ENCODE measurements at places on chromosomes 12 and 14.

DNA sequence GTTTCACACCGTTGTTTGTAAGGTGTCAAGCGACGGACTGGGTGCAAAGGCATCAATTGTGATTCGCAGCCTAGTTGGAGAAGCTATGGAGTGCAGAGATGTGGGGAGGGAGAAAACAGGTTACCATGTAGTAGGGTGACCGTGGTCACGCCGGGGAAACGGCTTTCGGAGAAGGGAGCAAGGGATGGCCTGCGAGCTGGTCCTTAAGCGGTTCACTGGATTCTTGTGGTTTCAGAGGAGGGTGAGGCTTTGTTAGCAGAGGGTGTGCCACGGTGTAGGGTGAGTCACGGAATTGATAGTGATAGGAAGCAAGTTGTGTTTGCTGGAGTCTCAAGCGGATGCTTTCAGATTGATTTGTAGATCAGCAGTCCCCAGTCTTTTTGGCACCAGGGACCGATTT lies 2.3 kb downstream of the PIWIL1 start:
- DNase-seq = no peak

GRCh38 chr14:64790478-64790877 lies 86.3 kb downstream of the PLEKHG3 start:
- DNase-seq = no peak

DNA sequence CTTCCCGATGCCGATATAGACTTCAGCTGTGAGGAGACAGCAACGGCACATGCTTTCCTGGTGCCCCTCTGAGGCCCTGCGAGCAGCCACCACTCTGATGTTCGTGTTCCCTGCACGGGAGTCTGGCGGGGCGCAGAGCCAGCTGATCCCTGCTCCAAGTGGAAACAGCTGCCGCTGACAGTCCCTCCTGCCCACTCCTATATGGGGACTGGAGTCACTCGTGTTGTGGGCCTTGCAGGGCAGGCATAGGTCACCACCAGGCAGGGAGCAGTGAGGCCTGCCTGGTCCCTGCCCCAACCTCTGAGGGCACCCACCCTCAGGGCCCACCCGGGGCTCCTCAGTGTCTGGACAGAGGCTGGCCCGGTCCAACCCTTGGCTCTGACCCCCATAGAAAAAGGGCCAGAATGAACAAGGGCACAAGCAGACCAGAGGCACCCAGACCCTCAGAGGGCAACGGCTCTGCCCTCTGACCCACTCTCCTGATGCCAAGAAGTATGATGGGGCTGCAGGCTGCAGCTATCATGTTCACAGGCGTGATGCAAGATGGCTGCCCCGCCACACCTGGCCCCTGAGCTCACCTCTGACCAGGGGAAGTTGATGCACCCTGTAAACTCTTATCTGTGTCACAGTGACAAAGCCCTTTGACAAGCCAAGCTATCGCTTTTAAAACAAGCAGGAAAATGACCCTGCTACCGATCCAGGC lies 181.6 kb downstream of the CALM1 start:
- no peak for DNase-seq

DNA sequence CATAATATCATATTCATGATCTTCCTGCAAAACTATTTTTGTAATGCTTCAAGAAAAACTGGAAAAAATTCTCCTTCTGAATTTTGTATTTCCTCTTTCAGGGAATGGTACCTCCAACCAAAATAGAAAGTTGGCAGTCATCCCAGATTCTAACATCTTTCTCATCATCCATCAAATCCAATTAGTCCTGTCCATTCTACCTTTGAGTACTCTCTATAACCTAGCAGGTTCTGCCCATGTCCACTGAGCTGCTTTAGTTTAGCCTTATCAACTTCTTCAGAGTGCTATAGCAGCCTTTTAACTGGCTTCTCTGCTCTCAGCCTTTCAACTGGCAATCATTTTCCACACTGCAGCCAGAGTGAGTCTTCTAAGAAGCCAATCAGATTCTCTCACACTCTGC lies 236.2 kb downstream of the AKAP6 start:
- DNase-seq = no peak

GRCh38 chr12:109822951-109823411 lies 10.2 kb downstream of the TRPV4 start:
- no peak for DNase-seq

DNA sequence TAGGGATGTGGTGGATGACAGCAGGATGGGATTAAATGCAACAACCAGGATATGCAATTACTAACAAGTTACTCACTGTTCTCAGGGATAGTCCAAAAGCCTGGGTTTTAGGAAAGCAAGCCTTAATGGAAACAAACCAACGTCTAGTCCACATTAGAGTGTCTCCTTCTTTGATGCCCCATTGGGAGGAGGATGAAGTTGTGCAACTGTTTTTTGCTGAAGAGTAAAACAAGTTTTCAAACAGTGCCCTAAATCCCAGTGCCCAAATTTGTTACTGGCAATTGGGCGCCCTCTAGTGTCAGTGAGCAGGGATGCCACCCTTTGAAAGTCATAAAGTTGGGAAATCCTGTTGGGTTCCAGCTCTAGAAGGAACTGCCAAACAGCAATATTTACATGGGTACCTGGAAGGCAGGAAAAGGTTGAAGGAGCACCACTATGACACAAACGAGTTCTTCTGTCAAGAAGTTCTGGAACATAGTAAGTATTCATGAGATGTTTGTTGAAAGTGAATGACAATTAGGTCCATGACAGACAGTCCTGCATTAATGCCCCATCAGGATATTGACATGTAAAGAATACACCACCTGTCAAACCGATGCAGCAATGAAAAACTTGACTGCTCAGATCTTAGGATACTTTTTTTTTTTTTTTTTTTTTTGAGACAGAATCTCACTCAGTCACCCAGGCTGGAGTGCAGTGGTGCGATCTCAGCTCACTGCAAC lies 11.1 kb upstream of the DPF3 start:
- no peak for DNase-seq

- no peak for DNase-seq
Observed at GRCh38 chr12:52526511-52526951, 6.3 kb upstream of the KRT5 start.

DNA sequence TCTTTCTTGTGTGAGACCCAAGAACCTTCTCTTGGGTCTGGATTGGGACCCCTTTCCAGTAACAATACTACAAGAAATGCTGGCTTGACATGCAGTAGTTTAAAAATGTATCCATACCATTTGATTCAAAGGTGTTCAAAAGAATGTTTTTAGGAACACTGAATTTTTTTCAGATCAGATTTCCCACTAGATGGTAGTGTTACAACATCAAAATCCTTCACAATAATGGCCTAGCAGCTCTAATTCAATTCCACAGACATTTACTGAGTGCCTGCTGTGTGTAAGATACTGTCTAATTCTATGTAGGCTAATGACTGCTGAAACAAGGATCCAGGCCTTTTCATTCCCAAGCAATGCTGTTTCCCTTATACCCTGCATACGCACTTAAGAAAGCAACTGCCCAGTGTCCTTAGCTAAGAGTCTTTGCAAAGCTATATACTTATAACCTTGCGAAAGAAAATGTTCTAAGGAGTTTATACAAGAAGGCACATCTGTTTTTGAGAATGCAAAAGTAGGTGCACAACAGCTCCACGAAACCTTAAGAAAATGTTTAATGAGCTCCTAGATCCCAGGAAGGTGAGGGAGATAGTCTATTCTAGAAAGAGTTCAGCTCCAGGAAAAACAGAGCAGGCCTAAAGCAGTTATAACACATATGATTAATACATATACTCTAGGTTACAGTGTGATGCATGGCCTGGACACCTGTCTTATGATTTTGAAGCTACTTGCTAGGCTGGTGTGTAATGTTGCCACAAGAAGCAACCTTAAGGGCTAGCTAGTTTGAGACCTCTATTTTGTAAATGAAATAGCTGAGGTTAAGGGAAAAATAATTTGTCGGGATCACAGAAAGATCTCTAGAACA lies 50.9 kb upstream of the PKP2 start:
- peak; percentile 46 for DNase-seq

DNA sequence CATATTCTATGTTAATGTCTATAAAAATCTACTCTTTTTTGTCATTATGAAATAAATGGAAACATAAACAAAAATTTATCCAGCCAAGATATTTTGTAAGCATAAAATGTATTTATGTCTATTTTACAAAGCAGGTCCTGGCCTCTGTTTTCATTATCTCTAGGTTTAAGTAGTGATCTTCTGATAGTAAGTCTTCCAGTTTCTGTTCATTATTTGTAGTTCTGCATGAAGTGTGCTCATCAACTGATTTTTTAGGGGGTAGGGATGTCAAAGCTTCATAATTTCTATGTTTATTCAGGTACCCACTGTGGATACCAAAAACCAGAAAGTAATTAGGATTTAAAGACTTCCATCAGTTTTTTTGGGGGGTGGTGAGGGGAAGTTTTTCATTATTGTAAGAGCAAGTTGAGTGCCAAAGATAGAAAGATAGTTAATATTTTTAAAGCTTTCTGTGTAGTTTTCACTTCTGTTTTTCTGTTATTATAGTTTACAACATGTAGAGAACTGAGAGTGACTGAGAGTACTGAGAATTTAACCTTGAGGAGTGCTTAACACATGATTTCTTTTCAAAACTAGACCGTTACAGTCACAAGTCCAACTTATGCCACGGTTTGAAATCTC lies 30.6 kb upstream of the LMO3 start:
- DNase-seq = no peak

- DNase-seq = peak; percentile 79
Observed at GRCh38 chr12:14167005-14167628, 185.7 kb upstream of the GRIN2B start.

- no peak for DNase-seq
Observed at GRCh38 chr14:20707622-20708021, 19.1 kb downstream of the ANG start.

GRCh38 chr14:24834956-24835355 lies 201.0 kb upstream of the GZMB start:
- DNase-seq = no peak

DNA sequence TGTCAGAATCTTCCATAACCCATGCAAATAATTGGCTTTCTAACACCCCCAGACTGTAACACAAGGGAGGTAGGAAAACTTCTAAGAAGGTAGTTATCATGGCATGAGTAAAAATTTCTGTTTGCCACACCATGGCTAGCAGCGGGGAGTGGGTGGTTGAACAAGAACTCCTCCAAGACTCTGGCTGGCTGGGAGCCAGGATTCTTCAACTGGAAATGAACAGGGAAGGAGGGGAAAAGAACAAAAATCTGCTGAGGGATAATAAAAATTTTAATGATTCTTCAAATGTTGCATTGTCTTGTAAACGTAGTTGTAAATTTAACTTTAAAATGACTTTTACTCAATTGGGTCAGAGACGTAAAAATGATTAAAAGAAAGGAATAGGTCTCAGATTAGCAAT lies 78.9 kb downstream of the AKAP6 start:
- no peak for DNase-seq

- DNase-seq = no peak
Observed at GRCh38 chr12:84247931-84248330, 664.7 kb downstream of the SLC6A15 start.

- DNase-seq = no peak
Observed at GRCh38 chr12:57545809-57546437, 1.1 kb downstream of the DCTN2 start.

DNA sequence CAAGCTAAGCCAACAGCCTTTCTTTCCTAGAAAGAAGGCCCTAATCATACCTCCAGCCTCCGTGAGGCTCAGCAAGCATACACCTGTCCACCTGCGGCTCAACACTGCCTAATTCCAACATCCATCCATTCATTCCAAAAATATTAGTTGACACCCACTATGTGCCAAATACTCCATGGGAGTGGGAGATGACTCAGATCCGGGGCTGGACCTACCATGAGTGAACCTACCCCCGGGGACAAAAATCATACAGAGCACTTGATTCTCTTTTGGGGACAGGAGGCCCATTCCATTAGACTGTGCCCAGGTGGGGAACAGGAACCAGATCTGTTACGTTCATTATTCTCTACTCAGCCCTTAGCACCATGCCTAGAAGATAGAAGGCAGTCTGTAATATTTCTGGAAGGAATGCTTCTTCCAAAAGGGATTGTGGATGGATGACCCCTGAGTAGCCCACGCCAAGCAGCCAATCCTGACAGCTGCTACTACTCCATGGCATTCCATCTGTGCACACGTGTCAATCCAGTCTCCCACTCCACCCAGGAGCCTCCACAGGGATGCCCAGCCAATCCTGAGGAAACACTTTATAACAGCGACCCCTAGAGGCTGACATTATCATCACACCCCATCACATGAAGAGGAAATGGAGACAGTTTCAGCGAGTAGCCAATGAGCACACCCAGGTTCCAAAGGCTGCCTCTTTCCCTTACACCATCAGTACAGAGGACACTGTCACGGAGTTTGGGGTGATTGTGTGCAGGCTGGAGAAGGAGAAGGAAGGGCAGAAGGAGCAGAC lies 170.7 kb downstream of the ESRRB start:
- DNase-seq = no peak

- DNase-seq = no peak
Observed at GRCh38 chr14:55965851-55966250, 152.4 kb upstream of the PELI2 start.

- DNase-seq = no peak
Observed at GRCh38 chr12:47894068-47894467, 10.7 kb downstream of the VDR start.

GRCh38 chr14:68784978-68785533 lies 7.8 kb downstream of the ZFP36L1 start:
- DNase-seq = no peak

Measured in NT2/D1 (cell line).